ENCODE measurements at places on chromosomes 2 and 18.

DNA sequence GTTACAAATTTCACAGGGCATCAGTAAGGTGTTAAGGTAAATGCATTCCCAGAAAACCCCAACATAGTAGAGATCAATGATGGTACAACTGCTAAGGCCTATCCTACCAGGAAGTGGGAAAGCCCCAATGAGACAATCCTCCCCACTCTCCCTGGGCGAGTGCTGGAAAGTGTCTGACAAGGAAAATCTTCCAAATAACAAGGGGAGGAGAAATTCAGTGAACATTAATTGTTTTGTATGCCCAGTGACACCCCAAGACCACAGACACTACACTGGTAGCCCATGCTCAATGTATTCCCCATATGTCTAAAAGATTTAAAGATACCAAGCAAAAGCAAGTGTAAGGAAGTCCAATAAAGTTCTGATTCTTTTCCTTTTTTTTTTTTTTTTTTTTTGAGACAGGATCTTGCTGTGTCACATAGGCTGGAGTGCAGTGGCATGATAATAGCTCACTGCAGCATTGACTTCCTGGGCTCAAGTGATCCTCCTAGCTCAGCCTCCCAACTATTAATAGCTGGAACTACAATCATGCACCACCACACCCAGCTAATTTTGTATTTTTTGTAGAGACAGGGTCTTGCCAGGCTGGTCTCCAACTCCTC, 24.7 kb downstream of the B4GALT6 start:
- no peak for DNase-seq

GRCh38 chr2:156077041-156077742, 255.3 kb downstream of the NR4A2 start:
- DNase-seq: no peak

- DNase-seq: no peak
Observed at GRCh38 chr2:10184421-10184820, 61.9 kb downstream of the RRM2 start.

DNA sequence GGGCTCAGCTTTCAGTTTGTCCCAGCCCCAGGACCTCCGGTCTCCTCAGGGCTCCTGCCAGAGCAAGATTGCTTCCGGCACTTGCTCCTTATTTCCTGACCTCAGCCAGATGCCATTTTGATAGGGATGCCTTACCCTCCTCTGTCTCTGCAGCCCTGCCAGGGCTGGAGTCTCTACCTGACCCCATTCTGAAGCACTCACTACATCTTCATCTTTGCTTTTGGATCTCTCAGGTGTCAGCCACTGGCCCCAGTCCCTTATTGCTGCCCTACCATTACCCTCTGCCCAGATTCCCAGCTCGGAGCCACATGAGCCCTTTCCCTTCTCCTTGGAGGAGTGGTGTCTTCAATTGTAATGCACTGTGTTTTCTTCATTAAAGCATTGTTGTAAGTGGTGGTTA, 17.1 kb downstream of the OSBPL6 start:
- no peak for DNase-seq

DNA sequence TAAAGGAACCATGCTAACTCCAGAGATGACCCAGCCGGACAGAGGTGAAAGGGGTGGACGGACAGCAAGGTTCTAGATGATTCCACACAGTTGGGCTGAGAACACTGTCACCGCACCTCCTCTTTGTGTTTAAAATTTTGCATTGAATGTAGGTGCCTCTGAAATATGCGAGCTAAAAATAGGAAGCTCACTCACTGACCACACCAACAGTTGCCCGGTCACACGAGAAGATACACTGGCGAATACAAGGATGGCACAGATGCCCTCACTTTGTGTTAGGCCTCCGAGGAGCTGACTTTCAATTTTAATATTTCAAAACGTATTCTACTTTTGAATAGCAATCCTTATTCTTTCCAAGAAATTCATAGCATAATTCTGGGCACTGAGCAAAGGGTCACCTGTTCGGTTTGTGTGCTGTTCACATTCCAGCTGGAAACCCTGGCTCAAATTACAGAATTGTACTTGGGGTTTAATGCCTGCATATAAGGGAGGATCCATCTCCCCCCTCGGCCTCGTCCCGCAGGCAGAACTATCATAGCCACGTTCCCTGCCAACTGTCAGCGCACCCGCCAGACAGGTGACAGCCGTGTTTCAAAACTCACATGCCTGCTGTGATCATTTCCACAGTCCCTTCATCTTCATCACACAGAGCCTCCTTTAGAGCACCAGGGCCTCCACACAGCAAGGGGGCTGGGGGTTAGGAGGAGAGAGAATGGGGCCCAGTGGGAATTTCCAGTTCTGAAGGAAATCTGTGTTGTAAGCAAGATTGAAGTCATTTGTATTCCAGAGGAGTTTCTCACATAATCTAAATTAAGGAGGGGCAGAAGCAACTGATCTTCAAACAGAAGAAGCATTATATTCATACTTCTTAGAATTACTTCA, 48.2 kb downstream of the ADI1 start:
- DNase-seq: no peak

- DNase-seq: no peak
Observed at GRCh38 chr2:71600555-71600954, 147.2 kb downstream of the DYSF start.

GRCh38 chr2:166088634-166089033, 39.2 kb downstream of the SCN1A start:
- no peak for DNase-seq

- no peak for DNase-seq
Observed at GRCh38 chr2:36702781-36703180, 6.3 kb downstream of the VIT start.

DNA sequence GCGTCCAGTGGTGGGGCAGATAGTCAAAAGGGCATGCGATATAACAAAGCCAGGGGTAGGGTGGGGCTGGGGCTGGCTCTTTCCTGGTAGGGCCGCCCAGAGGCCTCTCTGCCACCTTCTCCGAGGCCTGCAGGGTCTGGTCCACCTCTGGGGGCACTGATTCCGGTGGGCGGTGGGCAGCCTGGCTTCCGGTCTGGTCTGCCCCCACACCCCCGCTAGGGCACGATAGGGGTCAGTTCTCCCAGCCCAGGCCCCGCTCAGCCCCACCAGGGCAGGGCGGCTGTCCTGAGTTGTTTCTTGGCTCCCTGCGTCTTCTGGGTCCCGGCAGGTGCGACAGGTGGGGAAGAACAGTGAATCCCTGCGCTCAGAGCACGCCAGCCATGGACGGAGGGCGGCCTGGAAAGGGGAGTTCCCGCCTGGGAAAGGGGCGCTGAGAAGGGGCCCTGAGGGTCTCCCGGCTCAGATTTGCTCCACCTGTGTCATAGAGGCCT, 707 bp upstream of the ERFE start:
- no peak for DNase-seq

DNA sequence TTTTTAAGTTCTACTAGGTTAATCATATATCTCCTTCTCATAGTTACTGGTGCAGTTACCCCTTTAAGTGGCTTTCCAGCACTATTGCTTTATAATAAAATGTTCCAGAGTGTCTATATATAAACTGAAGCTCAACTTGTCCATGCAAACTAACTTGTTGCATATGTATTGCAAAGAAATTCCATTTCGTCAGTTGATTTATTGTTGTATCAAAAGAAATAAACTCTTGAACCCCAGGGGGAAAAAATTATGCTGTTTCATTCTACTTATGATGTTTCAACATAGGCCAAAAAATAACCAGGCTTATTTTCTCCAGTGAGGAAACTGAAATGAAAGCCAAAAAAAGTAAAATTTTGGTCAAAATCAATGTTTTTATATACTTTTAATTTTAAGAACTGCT, 491.9 kb downstream of the NR4A2 start:
- DNase-seq: no peak

DNA sequence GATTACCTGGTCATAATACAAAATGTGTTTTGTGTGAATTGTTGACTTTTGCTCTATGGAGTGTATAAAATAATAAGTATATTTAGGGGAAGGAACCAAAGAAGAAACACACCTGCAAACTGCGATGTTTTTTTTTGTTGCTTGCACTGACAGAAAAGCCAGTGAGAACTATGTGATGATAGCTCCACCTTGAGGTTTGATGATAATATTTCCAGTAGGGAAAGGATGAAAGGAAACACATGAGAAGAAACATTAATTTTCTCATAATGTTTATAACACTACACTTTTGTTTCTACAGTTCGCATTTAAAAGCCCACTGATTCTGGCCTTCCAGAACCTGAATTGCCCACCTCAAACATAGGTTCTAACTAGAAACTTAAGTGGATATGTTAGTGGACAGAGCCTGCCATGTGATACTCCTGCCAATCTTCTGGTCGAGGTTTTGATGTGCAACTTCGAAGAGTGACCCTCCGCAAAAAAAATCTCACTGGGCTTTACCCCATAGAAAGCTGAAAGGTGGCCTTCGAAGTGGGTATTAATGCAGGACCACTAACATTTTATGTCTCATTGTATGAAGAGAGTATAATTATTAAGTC, 476.4 kb upstream of the SPHKAP start:
- no peak for DNase-seq

- DNase-seq: no peak
Observed at GRCh38 chr18:36950282-36950681, 121.4 kb downstream of the KIAA1328 start.

DNA sequence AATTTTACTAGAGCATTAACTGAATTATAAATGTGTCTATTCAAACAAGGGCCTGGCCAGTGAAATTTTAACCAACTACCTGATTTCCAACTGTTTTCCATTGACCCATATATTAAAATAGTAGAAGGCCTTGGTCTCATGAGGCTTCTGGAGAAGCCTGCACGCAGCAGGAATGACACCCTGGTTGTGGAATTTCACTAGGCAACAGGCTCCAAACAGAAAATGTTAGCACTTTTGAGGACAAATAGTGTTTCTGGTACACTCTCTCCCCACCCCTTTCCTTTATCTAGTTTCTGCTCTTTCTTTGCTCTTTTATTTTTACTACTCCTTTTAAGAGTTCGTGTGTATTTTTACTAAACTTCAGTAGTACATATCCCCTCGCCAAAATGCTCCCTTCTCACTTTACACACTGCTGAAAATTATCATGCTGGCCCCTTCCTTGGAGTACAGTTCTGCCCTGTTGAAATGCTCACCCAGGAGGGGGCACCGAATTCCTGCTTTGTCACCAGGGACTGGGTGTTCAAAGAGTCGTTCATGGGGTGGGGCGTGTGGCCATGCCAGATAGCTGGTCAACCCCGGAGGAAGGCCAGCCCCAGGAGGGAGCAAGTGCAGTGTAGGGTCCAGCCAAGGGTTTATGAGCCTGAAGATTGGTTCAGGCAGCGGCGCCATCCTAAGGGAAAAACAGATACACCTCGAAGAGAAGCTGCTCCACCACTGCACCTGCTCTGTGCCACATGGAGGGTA, 22.1 kb upstream of the COL6A3 start:
- no peak for DNase-seq

DNA sequence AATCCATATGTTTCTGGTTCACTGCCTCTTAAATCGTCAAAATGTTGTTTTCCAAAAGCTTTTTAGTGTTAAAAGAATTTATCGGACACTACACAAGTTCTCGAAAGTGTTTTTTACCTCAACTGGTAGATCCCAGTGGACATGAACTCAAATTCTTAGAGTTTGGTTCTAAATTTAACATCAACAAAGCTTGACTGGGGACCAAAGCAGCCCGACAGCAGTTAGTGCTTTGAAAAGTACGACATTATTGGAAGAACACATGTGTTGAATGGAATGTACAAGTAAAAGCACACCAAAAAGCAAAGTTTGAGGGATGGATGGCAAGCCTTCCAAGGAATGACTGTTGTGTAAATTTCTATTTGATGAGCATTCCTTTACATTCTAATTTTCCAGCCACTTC, 803.9 kb upstream of the POU3F3 start:
- DNase-seq: no peak

GRCh38 chr2:46098621-46099062, 198.6 kb upstream of the EPAS1 start:
- DNase-seq: no peak

DNA sequence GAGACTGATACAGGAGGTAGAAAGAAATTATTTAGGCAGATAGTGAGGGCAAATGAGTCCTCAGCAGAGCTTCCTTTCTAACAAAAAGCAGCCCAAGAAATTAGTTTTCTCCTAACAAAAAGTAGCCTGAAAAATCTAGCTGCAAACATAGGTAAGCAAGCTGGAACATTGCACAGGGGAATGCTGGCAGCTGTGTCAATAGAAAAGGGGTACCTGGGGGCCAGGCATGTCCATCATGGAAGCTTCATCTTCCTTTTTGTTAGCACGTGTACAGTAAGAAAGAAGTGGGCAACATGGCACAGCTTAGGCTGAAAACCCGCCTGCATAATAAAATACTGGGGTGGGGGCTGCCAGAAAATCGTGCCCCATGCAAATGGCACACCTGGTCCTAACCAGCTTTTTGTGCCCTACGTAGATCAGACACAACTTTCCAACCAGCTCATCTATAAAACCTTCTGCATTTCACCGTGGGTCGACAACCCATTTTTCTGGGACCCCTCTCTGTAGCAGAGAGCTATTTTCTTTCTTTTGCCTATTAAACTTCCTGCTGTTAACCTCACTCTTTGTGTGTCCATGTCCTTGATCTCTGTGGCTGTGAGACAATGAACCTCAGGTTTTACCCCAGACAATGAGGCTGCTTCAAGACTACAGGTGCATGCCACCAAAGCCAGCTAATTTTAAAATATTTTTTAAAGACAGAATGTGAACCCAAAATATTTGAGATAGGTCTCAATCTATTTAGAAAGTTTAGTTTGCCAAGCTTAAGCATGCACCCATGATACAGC, 6.6 kb upstream of the MTHFD2 start:
- no peak for DNase-seq

DNA sequence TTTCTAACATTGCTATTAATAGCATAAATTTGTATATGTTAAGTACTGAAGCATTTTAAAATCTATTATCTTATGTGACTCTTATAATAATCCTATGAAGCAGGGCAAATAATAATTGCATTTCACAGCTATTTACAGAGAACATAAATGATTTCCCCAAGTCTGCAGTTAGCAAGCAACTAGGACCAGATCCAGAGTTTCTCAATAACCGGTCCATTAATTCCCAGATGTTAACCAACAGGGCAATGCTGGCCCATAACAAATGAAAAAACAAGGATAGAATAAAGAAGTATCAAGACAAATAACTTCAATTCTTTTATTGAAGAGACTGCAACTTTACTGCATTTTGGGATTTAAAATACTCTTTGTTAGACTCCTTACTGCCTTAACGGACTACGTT, 91.7 kb upstream of the SPTBN1 start:
- DNase-seq: no peak

- no peak for DNase-seq
Observed at GRCh38 chr2:161994761-161995520, 79.1 kb downstream of the DPP4 start.

GRCh38 chr18:49400398-49401072, 59.9 kb downstream of the DYM start:
- no peak for DNase-seq

- DNase-seq: no peak
Observed at GRCh38 chr2:220077488-220077887, 450.1 kb downstream of the SLC4A3 start.

DNA sequence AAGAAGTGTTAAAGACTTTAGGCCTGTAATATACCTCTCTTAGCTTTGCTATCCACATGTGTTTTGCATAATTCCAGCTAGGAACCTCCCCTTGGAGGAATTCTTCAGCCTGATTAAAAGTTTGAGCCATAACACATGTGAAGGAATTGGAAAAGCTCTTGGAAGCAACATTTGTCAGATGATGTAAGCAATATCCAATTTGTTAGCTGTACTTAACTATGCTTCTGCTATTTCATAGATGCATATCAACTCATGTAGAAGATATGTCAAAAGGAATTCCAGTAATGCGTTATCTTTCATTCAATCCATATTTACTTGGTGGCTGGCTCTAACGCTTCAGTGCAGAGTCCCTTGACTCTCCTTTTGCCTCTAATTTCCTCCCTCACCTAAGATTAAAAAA, 46.2 kb downstream of the PKP4 start:
- no peak for DNase-seq

All from central memory CD4-positive, alpha-beta T cell (primary cell).